ENCODE measurements at places on chromosomes 7 and 10.

GRCh38 chr10:71112138-71112785 is 100.1 kb upstream of the UNC5B start:
- DNase-seq, result no peak

- DNase-seq, result no peak
Measured at GRCh38 chr10:124287071-124287685, 131.5 kb downstream of the OAT start.

- no peak for DNase-seq
Measured at GRCh38 chr7:33667196-33667595, 238.1 kb upstream of the BMPER start.

GRCh38 chr7:127189074-127189473 is 63.7 kb downstream of the GRM8 start:
- no peak for DNase-seq

- no peak for DNase-seq
Measured at GRCh38 chr10:102306710-102307109, 61.4 kb downstream of the GBF1 start.

GRCh38 chr10:95333997-95334804 is 43.4 kb upstream of the PDLIM1 start:
- DNase-seq, result no peak

GRCh38 chr10:14163377-14164086 is 167.2 kb downstream of the FRMD4A start:
- DNase-seq, result no peak

DNA sequence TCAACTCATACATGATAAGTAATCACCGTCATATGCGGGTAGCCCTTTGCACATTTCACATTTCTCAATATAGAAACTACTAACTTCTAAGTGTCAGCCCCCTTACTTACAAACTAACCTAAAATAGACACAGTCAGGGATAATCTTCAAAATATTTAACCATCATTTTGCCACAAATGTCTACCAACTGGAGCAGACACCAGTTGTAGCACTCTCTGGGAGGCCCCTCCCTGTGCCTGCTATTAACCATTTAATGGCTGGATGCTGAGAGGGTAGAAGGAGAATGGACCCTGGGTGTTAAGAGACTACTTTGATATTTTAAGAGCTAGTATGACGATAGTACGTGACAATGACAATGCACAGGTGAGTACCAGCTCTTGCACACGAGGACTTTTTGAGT is 116.4 kb downstream of the SORBS1 start:
- no peak for DNase-seq

- DNase-seq, result no peak
Measured at GRCh38 chr10:42753507-42754154, 29.0 kb upstream of the BMS1 start.
